ENCODE measurements at places on chromosomes 7 and 10. TPM values are rescaled to one million over a fixed set of nuclear protein-coding genes. Genes with fewer than 3 reads are reported as not detected.

DNA sequence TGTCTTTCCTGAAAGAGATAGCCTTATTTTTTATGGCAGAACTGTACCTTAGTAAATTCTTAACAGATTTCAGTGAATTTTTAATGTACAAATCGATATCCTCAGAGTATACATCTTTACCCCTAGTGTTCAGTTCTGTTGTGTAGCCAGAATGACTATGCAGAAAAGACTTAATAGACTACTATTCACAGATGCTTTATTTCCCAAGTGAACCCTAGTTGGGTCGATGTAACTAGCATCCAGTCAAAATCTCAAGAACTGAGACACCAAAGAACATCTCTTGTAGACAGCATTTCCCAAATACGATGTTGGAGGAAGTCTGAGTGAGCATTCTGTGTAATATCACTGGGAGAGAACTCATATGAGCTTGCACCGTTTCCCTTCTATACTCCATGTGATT, 1.5 kb downstream of the AKR1C3 start:
- DNase-seq: no peak

DNA sequence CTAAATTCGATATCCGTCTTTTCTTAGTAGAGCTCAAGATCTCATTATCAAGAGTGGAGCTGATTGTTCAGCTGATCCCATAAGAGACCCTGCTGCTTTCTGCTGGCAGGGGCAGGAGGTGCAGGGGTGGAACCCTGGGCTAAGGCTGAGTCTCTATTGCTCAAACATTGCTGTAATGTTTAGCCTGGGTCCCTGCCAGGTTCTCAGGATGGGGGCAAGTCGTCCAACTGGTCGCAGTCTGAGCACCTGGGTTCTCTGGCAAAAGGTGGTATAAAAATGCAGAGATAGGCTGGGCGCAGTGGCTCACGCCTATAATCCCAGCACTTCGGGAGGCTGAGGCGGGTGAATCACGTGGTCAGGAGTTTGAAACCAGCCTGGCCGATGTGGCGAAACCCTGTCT, 62.0 kb upstream of the NRBF2 start:
- DNase-seq: no peak

GRCh38 chr7:144835652-144836544, at the start of gene TPK1:
TPK1 (minus strand) TSS chr7:144836053; CDS start chr7:144835602, 451 bp downstream.
- peak; percentile 96 for DNase-seq

GRCh38 chr7:27952456-27953285, 212.7 kb downstream of the TAX1BP1 start:
- no peak for DNase-seq

- DNase-seq: no peak
Observed at GRCh38 chr7:37068038-37068437, 343.7 kb upstream of the AOAH start.

DNA sequence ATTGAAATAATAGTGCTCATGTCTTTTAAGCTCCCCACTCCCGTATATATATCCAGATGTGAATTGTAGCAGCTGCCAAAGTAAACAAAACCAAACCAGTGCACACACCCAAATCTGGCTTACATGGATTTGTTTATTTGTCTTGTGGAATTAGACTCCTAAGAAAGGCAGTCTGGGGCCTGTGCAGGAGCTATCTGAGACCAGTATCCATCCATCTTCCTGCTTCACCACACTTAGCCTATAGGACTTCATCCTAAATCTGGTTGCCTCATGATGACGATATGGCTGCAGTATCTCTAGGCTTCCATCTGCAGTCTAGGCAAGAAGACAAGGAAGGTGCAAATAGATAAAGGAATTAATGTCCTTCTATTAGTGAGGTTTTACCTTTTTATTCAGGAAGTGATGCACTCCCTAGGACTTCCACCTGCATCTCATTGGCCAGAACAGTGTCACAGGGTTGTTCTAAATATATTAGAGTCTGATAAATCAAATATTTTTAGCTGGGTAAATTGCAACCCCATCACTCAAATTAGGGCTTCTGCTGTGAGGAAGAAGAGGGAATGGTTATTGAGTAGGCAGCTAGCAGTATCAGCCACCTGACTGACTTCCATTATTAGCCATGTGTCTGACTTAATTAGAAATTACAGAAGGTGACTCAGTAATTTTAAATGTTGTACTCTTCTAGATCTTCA, 6.0 kb downstream of the WIPF3 start:
- DNase-seq: no peak

GRCh38 chr7:30850426-30850825, 61.2 kb upstream of the AQP1 start:
- no peak for DNase-seq

GRCh38 chr7:150339409-150339809, 2.0 kb downstream of the RARRES2 start:
- DNase-seq: no peak

GRCh38 chr10:58888957-58889356, 287.5 kb upstream of the PHYHIPL start:
- DNase-seq: no peak

DNA sequence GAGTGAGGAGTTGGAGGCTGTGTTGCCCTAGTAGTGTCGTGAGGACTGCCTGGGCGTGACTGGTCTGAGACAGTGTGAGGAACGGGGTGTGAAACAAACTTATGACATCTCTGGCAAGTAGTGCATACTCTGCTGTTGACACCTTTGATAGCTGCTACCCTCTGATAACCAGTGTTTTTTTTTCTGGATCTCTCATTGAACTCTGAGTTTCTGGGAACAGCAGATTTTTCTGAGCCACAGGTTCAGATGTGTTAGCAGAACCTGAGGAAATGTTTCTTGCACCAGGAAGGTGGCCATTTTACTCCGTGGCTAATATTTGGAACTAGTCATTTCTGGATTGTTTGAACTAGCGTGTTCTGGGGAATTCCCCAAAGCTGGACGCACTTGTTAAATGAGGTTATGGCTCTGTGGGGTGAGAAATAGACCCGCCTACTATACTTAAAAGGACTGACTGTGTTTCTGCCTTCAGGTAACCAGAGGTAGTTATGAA, 52.9 kb downstream of the AUTS2 start:
- no peak for DNase-seq

- DNase-seq: no peak
Observed at GRCh38 chr10:110667620-110668343, 23.6 kb downstream of the RBM20 start.

GRCh38 chr7:93992421-93993110, 11.6 kb downstream of the BET1 start:
- no peak for DNase-seq

GRCh38 chr7:23405240-23405618, 65.1 kb downstream of the IGF2BP3 start:
- no peak for DNase-seq

- no peak for DNase-seq
Observed at GRCh38 chr10:86878983-86879713, 78.3 kb downstream of the MMRN2 start.

GRCh38 chr7:18772567-18772965, 277.0 kb downstream of the HDAC9 start:
- DNase-seq: no peak

GRCh38 chr7:12389089-12389700, 14.5 kb downstream of the VWDE start:
- no peak for DNase-seq

- no peak for DNase-seq
Observed at GRCh38 chr7:14842523-14842922, 60.0 kb downstream of the DGKB start.

DNA sequence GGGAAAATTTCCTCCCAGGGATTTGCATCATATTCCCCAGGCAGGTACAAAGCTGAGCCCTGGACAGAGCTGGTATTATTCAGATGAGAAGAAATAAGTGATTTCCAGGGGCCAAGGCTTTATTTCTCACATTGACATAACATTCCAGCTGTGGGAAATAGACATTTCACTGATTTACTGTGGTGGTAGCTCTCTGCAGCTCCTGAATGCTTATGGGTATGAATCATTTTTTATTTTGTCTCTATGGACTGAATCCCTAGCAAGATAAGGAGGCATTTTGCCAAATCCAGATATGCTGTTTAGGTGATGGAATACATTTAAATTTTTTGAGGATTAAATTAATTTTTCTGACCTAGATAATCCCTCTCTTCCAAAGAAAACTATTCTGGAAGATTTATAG, 97.9 kb downstream of the MTPN start:
- no peak for DNase-seq

GRCh38 chr10:6175329-6176055, 27.2 kb upstream of the PFKFB3 start:
- DNase-seq: no peak

DNA sequence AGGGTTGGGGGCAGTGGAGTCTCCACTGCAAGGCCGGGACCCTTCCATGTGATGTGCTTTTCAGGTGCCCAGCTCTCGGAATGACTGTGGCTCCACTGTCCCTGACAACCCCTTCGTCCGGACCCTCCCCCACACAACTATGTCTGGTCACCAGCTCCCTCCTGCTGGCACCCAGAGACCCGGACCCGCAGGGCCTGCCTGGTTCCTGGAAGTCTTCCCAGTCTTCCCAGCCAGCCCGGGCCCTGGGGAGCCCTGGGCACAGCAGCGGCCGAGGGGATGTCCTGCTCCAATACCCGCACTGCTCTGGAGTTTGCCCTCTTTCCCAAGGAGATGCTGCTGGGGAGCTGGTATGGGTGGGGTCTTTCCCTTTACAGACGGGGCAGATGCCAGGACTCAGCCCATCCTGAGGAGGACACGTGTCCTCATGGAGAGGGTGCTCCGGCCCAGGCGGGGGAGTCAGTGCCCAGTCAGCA, 5.5 kb downstream of the ATP6V0E2 start:
- DNase-seq: peak; percentile 42

GRCh38 chr10:73156054-73156453, 11.8 kb downstream of the ECD start:
- DNase-seq: no peak

DNA sequence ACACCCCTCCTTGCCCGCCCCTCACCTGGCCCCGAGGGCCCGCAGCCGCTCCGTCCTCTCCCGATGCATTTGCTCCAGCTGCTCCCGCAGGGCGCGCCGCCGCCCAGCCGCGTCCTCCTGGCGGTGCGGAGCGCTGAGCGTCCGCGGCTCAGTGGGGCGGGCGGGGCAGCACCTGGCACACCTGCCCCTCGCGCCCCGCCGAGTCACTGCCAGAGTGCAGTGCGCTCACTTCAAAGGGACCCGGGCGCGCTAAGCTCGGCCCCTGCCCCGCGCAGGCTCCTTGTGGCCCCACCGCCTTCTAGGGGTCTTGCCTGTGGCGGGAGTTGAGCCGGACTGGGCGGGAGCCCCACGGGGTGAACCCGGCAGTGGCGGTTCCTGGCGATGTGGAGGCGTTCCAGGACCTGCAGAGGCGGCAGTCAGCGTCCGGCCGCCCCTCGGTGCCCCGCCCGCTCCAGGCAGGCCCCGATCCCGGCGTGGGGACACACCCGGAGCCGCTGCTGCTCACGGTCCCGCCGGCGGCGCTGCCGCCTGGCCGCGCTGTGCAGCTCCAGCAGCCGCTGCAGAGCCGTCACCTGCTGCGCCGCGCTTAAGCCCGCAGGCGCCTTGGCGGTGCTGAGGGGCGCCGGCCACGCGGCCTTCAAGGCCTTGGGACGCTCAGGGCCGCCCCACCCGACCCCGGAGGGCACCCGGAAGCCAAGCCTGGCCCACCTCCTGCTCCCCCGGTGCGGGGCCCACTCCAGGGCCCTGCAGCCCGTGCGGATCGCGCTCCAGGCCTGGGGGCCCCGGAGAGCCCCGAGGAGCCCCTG, 6.7 kb downstream of the ATP6V1F start:
- DNase-seq: peak; percentile 87

DNA sequence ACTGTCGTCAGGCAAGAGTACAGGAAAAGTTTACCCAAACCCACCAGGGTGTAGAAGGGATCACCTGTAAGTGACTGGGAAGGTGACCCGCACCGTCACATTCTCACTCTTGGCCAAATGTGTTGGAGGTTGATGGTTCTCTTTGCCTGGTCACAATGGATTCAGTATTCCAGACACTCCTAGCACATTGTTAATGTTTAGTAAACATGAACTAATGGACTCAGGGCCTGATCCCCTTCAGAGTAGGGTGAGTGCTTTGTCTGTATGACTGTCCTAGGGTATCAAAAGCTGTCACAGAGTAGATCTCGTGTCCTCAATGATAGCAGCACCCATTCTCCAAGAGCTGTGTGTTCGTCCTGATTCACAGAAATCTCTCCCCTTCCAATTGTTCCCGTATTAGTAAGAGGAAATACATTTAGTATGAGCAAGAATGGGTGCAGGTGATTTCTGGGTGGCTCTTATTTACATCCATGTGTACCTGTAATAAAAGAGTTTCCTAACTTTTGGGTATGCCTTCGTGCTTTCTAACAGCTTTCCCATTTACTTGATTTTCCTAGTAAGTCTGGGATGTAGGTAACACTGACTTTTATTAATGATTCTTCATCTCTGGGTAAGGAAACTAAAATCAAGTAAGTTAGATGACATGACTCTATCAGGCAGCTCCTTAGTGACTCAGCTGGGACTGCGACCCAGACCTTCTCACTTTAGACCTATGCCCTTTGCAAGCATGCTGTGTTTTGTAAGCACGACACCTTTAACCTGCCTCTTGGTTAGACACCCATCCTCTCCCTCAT, 4.7 kb downstream of the EEPD1 start:
- no peak for DNase-seq

- no peak for DNase-seq
Observed at GRCh38 chr10:16945593-16945992, 128.4 kb upstream of the RSU1 start.

GRCh38 chr7:2278026-2278425, 36.0 kb downstream of the NUDT1 start:
- no peak for DNase-seq

PIP gene
- not detected for total RNA-seq

CPN1 gene
- not detected for total RNA-seq

DGKI gene
- total RNA-seq: 11.3 TPM

HOXA10 gene
- 11.2 TPM for total RNA-seq

ABCB1 gene
- 10.6 TPM for total RNA-seq

ZEB1 gene
- total RNA-seq: 214 TPM

CYP26A1 gene
- not detected for total RNA-seq

CALHM3 gene
- total RNA-seq: not detected

ZPBP gene
- total RNA-seq: not detected

CNPY4 gene
- total RNA-seq: 14.0 TPM

MBL2 gene
- not detected for total RNA-seq

RADIL gene
- total RNA-seq: 11.0 TPM

OPALIN gene
- total RNA-seq: not detected

SFTPA1 gene
- total RNA-seq: 1.7 TPM

HECW1 gene
- 1.0 TPM for total RNA-seq

JMJD1C gene
- 103 TPM for total RNA-seq

TWNK gene
- 4.6 TPM for total RNA-seq

FOXK1 gene
- 47.5 TPM for total RNA-seq

ZNF804B gene
- not detected for total RNA-seq

VSIR gene
- 91.8 TPM for total RNA-seq

HYAL4 gene
- total RNA-seq: not detected

Data from aorta (tissue), 5 donors.